ENCODE measurements at places on chromosomes 1 and 21.

GRCh38 chr1:202616355-202616915, 93.8 kb downstream of the SYT2 start:
- no peak overlapping the region for H3K4me3 ChIP-seq
- H3K36me3 ChIP-seq: no peaks in the 10 kb centered on the region
- no peaks in the 10 kb centered on the region for H3K27me3 ChIP-seq
- DNase-seq: no peak
- peaks cover 10% of the 10 kb centered on the region for H3K4me1 ChIP-seq

DNA sequence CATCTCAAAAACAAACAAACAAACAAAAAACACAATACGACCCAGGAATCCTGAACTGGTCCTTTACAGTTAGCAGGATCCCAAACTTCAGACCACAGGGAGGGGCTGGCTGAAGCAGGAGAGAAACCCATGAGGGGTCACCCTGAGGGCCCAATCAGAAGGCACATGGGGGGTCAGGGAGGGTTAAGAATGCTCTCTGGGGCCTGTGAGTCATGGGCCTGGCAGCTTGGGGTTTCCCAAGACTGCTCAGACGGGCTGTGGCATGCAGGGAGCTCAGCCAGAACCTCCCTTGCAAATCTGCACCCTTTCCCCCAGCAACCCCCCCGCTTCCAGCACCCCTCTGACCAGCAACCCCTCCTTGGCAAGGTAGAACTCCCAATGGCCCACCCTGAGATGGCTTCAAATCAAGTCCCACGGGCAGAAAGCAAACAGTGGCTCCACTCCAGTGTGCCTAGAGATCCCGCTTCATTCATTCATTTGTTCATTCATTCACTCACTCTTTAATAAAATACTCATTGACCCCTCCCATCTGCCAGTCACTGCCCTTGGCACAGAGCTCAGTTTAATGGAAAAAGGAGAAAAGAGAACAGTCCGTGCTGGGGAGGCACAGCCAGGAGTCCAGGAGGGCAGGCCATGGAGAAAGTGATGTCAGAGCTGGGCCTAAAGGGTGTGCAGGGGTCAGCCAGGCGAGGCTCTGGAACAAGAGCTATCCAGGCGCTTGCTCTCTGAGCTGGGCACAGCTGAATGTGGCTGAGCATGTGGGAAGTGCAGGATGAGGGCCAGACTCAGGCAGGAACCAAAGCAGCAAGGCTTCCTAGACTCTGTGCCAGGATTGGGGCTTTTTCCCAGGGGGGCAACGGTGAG, 8.2 kb downstream of the UQCRHL start:
- no peaks in the 10 kb centered on the region for H3K36me3 ChIP-seq
- no peak overlapping the region for H3K27ac ChIP-seq
- DNase-seq: no peak
- peaks cover 2% of the 10 kb centered on the region for H3K4me1 ChIP-seq

- H3K4me1 ChIP-seq: no peaks in the 10 kb centered on the region
- DNase-seq: no peak
- no peaks in the 10 kb centered on the region for H3K27me3 ChIP-seq
- no peak overlapping the region for H3K27ac ChIP-seq
Observed at GRCh38 chr1:185495007-185495406, 178.0 kb upstream of the IVNS1ABP start.

- H3K27me3 ChIP-seq: no peaks in the 10 kb centered on the region
- no peaks in the 10 kb centered on the region for H3K4me1 ChIP-seq
- no peak for DNase-seq
- no peak overlapping the region for H3K27ac ChIP-seq
- H3K4me3 ChIP-seq: no peak overlapping the region
Observed at GRCh38 chr21:17250778-17251241, 262.0 kb upstream of the CXADR start.

DNA sequence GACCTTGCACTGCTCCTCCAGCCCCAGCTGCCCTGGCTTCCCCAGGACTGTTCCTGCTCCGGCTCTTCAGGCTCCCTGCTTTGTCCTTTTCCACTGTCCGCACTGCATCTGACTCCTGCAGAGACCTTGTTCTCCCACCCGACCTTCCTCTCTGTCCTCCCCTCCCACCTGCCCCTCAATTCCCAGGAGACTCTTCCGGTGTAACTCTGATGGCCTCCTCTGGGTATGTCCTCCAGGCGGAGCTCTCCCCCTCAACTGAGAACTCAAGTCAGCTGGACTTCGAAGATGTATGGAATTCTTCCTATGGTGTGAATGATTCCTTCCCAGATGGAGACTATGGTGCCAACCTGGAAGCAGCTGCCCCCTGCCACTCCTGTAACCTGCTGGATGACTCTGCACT, 550 bp downstream of the ACKR1 start:
- H3K27ac ChIP-seq: no peak overlapping the region
- no peak overlapping the region for H3K4me3 ChIP-seq
- H3K4me1 ChIP-seq: no peaks in the 10 kb centered on the region

GRCh38 chr1:53499257-53500203, 40.3 kb downstream of the DMRTB1 start:
- no peak for DNase-seq
- no peaks in the 10 kb centered on the region for H3K27me3 ChIP-seq
- no peaks in the 10 kb centered on the region for H3K4me1 ChIP-seq
- no peak overlapping the region for H3K4me3 ChIP-seq

DNA sequence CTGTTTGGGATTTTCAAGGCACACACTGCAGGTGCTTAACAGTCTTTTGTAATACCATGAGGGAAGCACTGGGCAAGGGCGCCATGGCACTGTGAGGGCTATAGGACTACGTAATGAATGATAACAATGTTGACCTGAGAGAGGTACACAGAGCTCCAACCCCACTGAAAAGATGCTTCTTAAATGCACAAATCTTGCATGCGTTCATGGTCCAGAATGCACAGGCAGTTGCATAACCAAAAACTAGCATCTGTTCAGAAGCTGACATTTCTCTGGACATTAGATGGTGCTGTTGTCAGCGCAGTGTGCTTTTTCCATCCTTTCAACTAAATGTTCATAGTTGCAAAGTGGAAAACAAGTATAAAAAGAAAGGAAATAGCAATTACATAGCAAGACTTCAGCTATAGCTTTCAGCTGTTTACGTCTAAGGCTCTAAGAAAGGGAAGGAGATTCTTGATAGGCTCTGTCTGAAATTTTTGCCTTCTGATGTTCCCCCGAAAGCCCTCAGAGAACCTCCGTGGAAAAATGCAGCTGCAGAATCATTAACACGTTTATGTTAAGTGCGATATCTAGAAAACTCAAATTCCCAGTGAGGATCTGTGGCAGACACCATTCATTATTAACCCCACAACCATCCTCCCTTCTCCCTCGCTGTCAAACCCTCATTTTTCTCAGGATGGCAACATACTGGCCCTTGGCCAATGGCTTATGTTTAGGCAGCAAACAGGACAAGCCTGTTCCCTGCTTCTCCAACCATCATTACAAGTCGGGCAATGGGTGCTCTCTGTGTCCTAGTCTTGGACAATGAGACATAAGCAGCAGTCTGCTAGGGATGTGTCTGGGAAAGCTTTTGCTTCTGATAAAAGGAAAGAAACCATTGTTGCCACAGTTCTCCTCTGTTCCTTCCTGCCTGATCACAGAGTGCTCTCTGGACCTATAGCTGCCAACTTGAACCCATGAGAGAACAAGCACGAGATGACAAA, 8.2 kb upstream of the TARBP1 start:
- no peaks in the 10 kb centered on the region for H3K36me3 ChIP-seq
- H3K4me3 ChIP-seq: no peak overlapping the region
- peaks cover 11% of the 10 kb centered on the region for H3K4me1 ChIP-seq
- no peak overlapping the region for H3K27ac ChIP-seq
- no peak for DNase-seq

GRCh38 chr1:203592730-203593129, 33.9 kb upstream of the ATP2B4 start:
- DNase-seq: no peak
- H3K36me3 ChIP-seq: no peaks in the 10 kb centered on the region
- H3K27me3 ChIP-seq: no peaks in the 10 kb centered on the region
- no peak overlapping the region for H3K4me3 ChIP-seq
- H3K4me1 ChIP-seq: peaks cover 9% of the 10 kb centered on the region

GRCh38 chr1:14654554-14654953, 56.1 kb downstream of the KAZN start:
- H3K27ac ChIP-seq: no peak overlapping the region
- DNase-seq: no peak
- H3K4me3 ChIP-seq: no peak overlapping the region
- no peaks in the 10 kb centered on the region for H3K27me3 ChIP-seq
- no peaks in the 10 kb centered on the region for H3K4me1 ChIP-seq

DNA sequence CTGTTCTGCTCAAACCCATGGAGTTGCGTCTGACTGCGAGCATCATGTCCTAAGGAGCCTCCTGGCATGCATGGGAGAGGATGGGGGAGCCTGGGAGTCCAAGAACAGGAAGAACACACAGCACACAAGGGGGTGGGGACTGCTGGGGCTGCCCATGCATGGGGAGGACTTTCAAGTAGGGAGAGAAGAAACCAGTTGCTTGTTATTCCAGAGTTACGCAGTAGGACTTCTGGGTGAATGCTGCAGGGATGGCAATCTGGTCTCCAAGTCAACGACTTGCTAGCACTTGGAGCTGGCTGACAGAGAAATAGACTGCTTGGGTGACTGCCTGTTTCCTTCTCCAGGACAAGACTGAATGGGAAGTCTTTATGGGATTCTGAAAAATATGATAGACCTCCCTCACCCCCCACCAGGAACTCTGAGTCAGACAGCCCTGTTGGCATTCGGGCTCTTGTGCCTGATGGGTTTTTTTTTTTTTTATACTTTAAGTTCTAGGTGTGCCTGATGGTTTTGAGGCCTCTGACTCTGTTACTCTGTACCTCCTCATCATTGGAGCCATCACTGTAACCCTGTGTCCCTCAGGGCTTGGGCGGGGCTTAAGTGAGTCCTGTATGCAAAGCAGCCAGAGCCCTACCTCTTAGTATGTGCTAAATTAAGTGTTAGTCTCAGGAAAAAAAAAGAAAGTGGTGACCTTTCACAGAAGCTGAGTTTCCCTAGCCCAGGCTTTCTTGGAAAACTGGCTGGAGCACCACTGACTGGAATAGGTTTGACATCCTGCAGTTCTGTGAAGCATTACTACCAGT, 30.3 kb downstream of the MAP3K21 start:
- H3K27me3 ChIP-seq: no peaks in the 10 kb centered on the region
- no peak overlapping the region for H3K4me3 ChIP-seq
- no peak for DNase-seq
- H3K27ac ChIP-seq: no peak overlapping the region
- H3K4me1 ChIP-seq: peaks cover 2% of the 10 kb centered on the region

- peaks cover 33% of the 10 kb centered on the region for H3K36me3 ChIP-seq
- H3K4me3 ChIP-seq: no peak overlapping the region
- no peak for DNase-seq
- H3K4me1 ChIP-seq: no peaks in the 10 kb centered on the region
- no peak overlapping the region for H3K27ac ChIP-seq
Observed at GRCh38 chr1:193211539-193211938, 25.1 kb upstream of the B3GALT2 start.

- no peak overlapping the region for H3K4me3 ChIP-seq
- H3K27me3 ChIP-seq: no peaks in the 10 kb centered on the region
- no peaks in the 10 kb centered on the region for H3K36me3 ChIP-seq
- peaks cover 6% of the 10 kb centered on the region for H3K4me1 ChIP-seq
- DNase-seq: no peak
Observed at GRCh38 chr1:24861821-24862727, 68.0 kb downstream of the RUNX3 start.

- no peaks in the 10 kb centered on the region for H3K4me1 ChIP-seq
- H3K36me3 ChIP-seq: no peaks in the 10 kb centered on the region
- H3K27ac ChIP-seq: no peak overlapping the region
- H3K4me3 ChIP-seq: no peak overlapping the region
Observed at GRCh38 chr21:35882791-35883240, 177.5 kb downstream of the SETD4 start.

GRCh38 chr1:44557778-44558177, 116.5 kb downstream of the TMEM53 start:
- H3K4me3 ChIP-seq: no peak overlapping the region
- no peaks in the 10 kb centered on the region for H3K36me3 ChIP-seq
- H3K27me3 ChIP-seq: peaks cover 4% of the 10 kb centered on the region
- DNase-seq: no peak

GRCh38 chr1:15411593-15412137, 2.0 kb downstream of the EFHD2 start:
- H3K36me3 ChIP-seq: peaks cover 11% of the 10 kb centered on the region
- H3K27ac ChIP-seq: peak overlapping the region; percentile 51
- H3K27me3 ChIP-seq: no peaks in the 10 kb centered on the region
- peak overlapping the region; percentile 94 for H3K4me3 ChIP-seq

Measured in CD4-positive, alpha-beta T cell (primary cell).